EH (cell line): ENCODE measurements at places on chromosomes 16 and 17.

DNA sequence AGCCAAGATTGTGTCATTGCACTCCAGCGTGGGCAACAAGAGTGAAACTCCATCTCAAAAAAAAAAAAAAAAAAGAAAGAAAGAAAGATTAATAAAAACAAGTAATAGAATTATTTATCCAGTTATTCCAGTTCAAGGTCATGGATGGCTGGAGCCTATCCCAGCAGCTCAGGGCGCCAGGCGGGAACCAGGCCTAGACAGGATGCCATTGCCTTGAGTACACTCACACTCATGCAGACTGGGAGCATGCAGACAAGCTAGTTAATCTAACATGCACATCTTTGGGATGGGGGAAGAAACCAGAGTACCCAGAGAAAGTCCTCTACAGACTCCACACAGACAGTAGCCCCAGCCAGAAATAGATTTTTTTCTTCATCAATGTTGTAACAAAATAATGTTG is 17.9 kb downstream of the PDP2 start:
- peak; percentile 78 for DNase-seq

DNA sequence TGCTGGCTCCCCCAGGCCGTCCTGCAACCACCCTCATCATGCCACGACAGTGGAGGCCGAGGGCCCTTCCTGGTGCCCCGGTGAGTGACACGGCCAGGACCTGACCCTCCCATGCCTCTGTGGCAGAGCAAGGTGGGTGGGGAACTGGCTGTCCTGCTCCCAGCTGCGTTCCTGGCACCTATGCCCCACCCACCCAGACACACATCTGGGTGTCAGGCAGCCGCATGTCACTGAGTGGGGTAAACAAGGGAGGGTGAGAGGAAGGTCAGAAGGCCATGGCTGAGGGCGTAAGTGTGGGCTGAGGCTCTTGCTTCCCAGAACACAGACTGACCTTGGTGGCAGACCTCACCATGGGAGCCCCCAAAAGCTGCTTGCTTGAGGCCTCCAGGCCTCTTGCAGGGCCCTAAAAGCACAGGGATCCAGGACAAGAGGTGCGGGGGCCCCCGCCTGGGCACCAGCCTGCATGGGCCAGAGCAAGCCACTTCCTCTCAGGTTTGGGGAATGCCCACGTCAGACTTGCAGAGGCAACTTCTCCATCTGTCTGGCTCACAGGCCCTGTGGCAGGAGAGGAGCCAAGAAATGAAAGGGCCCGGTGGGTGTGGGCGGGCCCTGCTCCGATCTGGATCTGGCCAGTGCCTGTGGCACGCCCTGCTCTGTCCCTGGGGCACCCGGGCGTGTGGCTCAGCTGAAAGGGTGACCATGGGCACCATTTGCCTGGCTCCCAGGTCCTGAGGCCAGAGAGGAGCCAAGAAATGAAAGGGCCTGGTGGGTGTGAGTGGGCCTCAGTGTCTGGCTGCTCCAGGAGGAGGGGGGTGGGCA is 3.9 kb upstream of the CCDC57 start:
- peak; percentile 89 for DNase-seq

DNA sequence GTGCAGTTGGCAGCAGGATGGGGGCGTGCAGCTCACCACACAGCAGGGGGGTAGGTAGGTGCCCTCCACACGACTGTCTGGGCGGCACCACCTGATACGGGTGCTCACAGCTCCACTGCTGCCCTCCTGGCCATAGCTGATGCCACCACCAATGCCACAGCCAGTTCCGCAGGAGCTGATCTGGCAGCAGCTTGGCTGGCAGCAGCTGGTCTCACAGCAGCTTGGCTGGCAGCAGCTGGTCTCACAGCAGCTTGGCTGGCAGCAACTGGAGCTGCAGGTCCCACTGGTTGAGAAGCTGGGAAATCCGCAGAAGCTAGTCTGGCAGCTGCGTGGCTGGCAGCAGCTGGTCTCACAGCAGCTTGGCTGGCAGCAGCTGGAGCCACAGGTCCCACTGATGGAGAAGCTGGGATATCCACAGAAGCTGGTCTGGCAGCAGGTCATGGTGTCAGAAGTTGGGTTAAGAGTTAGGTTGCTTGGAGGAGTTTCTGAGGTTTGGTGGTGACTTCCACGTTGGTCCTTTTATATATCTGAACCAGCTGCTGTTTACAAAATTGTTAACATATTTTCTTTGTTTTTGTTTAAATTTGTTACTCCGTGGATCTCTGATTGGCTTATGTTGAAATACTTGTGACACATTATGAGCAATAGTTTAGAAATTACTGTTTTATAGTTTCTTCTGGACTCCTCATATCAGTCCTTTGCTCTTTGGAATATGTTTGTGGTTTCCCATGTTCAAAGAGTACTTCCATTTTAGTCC is at the start of gene KRTAP1-5:
Gene KRTAP1-5 (minus strand): TSS at position 494 of the 757 bp plus-strand sequence. CDS start 53 bp downstream, at position 441.
- DNase-seq: peak; percentile 94

- no peak for DNase-seq
Measured at GRCh38 chr17:83132251-83133081, 53.1 kb downstream of the METRNL start.

- no peak for DNase-seq
Measured at GRCh38 chr17:8408371-8408770, 10.7 kb upstream of the RNF222 start.

DNA sequence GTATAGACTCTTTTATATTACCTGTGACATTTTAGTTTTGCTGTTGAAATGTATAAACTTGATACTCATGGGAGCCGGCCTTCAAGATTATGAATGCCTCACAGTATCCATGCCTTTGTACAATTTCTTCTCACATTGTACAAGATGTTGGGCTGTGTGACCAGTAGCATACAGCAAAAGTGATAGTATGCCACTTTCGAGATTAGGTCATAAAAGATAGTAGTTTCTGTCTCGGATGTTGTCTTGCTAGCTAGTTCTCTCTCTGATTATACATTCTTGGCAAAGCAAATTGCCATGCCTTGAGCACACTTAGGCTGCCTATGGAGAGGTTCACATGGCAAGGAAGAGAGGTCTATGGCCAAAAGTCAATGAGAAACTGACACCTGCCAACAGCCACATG is 1309.8 kb upstream of the CDH8 start:
- no peak for DNase-seq

- DNase-seq: no peak
Measured at GRCh38 chr16:75483222-75483621, 12.0 kb downstream of the CHST6 start.

DNA sequence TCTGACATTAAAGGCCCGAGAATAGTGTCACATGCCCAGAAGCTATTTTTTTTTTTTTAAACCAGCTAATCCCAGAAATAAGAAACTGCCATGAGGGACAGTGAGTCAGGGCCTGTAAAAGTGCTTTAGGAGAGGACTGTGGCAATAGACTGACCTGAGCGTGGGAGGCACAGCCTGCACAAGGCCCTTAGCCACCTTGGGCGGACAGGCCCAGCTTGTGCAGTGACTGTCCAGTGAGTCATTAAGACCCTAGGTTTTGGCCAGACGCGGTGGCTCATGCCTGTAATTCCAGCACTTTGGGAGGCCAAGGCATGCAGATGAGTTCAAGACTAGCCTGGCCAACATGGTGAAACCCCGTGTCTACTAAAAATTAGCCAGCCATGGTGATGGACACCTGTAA is 343.0 kb upstream of the ZFHX3 start:
- DNase-seq: peak; percentile 88

GRCh38 chr17:79039886-79040285 is 15.9 kb downstream of the C1QTNF1 start:
- DNase-seq: no peak

DNA sequence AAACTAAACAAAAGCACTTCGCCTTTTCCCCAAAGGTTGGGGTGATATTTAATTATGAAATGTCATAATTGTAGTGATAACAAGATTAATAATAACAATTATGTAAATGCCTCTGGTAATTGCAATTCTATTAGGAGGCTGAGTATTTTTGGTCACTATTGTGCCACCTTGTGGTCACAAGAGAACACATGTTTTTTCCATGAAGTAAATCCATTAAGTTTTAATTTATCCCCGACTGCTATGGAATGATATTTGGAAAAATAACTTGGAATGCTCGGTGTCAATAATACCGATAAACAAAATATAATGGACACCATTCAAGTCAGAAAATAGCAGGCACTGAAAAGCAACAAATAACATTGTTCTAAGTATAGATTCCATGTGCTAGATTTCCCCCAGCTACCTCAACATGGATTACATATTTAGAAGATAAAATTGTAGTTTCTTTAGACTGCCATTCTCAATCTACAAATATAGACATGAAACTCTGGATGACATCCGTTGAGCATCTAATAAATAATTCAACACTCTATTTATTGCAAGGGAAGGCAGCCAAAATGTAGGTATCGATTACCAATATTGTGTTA is 25.0 kb upstream of the KCNJ2 start:
- DNase-seq: peak; percentile 55

DNA sequence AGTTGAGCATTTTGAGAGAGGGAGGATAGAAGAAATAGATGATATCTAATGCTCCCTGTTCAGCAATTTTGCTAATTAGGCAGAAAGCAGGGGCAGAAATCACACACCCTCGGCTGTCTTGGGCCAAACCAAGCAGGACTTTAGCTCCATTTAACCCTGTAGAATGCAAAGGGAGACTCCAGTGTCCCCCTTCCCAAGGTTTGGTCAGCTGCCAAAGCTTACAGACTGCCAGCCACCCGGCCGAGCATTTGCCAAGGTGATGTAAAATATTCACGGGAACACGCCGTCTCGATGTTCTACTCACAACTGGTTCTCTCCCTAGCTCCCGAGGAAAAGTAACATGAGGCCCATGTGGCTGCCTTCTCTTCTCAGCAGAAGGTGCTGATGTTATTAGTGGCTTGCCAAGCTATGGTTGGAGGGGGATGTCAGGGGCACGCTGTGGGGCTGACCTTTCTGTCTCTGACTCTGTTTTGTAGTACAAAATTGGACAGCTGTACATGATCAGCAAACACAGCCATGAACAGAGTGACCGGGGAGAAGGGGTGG is 155.3 kb downstream of the PITPNC1 start:
- no peak for DNase-seq

DNA sequence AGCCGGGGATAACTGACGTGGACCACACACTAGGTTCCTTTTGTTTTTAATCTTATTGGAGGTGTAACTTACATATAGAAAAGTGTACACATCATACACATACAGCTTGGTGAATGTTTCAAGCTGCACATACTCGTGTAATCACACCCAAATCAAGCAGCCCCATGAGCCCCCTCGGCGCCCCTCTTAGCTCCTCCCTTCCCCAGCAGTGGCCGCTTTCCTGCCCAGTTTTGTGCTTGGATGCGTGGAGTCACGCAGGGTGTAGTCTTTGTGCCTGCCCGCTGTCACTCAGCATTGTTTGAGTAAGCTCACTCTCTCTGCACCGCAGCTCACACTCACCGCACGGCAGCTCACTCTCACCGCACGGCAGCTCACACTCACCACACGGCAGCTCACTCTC is 151.7 kb upstream of the CHMP6 start:
- no peak for DNase-seq

DNA sequence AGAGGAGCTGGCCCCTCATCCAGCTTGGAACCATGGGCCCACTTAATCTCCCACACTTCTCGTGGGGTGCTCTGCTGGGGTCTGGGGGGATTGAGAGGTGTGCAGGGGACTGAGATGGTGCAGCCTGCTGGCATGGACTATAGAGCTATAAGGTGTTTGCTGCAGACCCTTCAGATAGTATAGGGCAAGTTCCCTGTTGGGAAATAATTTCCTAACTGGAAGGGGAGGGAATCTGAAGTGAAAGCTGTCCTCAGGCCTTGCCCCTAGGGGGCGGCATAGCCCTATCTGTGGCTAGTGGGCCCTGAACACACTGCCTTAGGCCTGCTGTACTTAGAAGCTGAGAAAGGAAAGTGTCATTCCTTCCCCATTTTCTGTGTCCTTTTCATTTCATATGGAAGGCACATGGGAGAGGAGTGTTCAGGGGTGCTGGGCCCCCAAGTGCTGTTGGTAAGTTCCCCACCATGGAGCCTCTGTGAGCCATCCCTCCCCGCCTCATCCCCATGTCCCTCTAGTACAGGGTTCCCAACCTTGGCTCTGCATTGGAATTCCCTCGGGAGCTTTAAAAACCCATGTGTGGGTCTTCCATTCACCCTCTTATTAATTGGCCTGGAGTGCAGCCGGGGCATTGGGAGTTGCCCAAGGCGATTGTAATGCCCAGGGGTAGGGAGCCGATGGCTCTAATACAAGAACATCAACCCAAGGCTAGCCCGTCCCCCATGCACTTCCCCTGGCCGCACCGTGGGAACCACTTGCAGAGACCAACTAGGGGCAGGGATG is 19.7 kb downstream of the GOSR2 start:
- DNase-seq: peak; percentile 79

DNA sequence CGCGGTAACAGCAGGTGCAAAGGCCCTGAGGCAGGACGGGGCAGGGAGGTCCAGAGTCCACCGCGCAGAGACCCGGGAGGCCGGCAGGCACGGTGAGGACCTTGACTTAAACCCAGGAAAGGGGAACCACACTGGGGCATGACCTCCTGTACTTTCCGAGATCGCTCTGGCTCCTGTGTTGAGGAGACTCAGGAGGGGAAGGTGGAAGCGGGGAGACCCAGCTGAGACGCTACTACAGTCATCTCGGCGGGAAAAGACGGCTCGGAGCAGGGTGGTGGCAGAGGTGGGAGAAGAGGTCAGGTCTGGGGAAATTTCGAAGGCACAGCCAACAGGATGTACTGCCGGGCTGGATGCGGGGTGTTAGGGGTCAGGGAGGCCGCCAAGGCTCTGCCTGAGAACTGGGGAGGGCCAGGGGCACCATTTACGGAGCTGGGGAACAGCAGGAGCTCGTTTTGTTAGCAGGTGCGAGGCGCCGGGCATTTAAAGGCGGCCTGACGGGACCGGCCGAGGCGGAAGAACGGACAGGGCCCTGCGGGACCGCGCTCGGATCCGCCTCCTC is 22.3 kb downstream of the NPTX1 start:
- no peak for DNase-seq

DNA sequence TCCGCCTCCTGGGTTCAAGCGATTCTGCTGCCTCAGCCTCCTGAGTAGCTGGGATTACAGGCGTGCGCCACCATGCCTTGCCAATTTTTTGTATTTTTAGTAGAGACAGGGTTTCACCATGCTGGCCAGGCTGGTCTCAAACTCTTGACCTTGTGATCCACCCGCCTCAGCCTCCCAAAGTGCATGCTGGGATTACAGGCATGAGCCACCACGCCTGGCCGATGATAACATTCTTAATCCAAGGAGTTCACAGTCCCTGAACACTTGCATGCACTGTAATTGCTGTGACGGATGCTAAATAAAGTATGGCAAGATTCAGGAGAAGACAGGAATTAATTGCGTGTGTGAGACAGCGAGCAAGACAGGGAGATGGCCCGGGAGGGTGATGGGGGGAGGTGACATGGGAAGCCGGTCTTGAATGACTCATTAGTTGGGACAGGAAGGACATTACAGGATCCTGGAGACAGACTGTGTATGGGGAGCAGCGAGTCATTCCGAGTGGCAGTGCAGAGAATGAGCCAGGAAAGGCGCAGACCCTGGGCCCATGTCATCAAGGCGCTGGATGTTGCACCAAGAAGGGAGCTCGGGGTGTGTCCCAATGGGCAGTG is 6.7 kb downstream of the ABCA3 start:
- peak; percentile 80 for DNase-seq

DNA sequence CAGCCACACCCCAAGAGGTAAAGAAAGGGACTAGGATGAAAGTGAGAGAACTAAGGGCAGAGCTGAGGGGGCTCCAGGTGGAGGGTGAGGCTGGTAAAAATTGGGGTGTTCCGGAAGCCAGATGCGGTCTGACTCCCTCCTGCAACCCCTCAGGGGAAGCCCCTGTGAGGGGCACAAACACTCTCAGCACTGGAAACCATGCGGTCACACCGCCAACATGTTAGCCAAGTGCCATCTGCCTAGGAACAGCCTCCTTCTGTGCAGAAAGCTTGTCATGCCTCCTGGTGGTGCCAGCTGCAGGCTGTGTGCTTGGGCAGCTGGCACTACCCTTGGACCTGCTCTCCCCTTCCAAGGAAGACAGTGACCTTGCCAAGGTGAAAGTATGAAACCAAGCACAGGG is 83.5 kb upstream of the RPL38 start:
- no peak for DNase-seq
